ENCODE measurements at places on chromosomes 1 and 21.

DNA sequence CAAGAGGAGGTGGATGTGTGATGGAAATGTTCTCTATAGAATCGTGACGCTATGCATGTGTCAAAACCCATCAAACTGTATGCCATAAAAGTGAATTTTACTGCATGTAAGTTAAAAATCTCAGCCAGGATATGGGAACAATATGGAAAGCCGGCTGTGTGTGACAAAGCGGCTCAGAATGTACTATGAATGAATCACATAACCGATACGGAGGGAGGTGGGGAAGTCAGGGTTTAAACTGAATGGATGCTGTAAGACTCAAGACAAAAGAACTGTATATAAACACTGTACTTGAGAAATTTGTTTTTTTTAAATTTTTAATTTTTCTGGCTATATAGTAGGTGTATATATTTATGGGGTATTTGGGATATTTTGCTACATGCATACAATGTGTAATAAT is 111.6 kb upstream of the PDE4B start:
- no peak for DNase-seq

- DNase-seq, result no peak
Measured at GRCh38 chr1:41361495-41362356, 492 bp downstream of the FOXO6 start.

DNA sequence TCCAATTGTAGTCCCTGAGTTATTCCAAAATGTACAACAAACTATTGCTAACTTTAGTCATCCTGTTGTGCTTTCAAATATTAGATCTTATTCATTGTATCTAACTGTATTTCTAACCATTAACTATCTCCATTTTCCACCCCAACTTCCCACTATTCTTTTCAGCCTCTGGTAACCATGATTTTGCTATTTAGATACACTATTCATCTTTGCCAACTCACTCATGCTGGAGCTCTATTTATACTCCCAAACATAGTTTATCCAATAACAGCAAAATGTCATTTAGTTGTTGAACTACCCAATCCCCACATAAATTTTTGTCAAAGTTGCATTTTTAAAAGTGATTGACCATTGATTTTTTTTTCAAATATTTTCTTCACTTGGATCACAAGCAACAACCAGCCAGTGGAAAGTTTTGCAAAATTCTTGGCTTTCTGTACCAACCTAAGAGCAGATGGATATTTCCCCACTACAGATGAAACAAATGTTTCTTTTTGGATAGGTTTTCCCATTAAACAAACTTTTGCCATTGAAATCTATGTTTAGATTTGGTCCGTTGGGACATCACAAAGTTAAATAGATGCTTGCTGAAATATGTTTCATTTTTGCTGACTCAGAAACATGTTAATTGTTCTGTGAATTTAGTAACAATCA is 866.0 kb downstream of the LTN1 start:
- DNase-seq, result no peak

- no peak for DNase-seq
Measured at GRCh38 chr1:25713961-25714360, 86.0 kb upstream of the SELENON start.

GRCh38 chr1:204989266-204990058 is 53.5 kb upstream of the CNTN2 start:
- peak; percentile 34 for DNase-seq

DNA sequence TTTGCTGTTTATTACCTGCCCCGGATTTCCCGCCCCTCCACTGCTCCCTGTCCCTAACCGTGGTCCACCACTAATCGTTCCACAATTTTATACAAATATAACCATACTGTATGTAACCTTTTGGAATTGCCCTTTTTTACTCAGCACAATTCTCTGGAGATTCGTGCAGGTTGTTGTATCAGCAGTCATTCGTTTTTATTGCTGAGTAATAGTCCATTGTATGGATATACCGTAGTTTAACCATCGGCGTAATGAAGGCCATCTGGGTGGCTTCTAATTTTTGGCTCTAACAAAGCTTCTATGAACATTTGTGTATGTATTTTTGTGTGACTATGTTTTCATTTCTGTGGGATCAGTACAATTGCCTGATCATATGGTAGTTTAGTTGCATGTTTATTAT is 50.0 kb downstream of the UCK2 start:
- DNase-seq, result no peak

- DNase-seq, result no peak
Measured at GRCh38 chr1:20442920-20443625, 42.9 kb downstream of the CAMK2N1 start.

DNA sequence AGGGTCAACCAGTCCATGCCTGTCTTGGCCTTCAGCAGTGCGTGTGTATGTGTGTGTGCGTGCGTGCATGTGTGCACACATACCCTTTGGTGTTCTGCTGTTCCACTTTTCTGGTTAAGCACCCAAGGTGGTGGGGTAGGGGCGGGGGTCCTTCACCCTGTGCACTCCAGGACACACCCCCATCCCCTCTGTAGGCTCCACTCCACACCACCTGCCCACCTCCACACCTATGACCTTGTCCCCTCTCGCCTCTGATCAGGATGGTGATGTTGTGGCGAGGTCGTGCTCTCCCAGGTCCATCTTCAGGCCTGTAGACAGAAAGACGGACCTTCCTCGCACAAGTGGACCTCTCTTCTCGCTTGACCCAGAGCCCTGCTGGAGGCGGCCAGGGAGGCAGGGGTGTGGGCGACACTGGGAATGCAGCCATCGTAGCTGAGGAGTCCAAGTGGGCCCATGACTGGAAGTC is 44.6 kb downstream of the WDR4 start:
- no peak for DNase-seq

DNA sequence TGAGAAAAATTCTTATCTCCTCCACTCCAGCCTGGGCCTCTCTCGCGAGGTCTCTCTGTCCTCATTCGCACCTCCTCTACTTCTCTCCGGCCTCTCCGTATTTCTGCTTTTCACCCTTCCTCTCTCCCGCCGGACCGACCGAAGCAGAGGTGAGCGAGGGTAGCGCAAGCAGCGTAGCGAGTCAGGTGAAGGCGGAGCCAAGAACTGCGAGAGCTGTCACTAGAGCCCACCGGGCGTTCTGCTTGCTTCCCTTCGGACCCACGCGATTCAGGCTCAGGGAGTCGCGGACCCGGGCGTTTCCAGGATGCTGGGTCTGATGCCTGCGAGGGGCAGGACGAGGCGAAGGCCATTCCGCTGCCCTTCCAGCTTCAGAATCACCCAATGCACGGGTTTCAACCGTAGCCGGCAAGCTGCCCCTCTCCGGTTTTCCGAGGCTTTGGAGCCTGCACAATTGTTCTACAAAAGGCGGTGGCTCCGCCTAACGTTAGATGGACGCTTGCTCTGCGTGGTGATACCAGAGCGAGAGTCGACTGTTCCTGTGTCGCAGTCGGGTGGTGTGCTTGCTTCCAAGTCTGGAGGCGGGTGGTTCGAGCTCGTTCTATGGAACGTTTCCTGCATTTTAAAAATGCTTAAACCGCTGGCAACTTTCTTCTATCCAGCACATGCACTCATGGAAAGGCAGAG is 310.2 kb downstream of the FAM72C start:
- no peak for DNase-seq

- no peak for DNase-seq
Measured at GRCh38 chr1:224579526-224579925, 36.6 kb upstream of the CNIH3 start.

- no peak for DNase-seq
Measured at GRCh38 chr1:241356187-241356518, 852 bp downstream of the RGS7 start.

DNA sequence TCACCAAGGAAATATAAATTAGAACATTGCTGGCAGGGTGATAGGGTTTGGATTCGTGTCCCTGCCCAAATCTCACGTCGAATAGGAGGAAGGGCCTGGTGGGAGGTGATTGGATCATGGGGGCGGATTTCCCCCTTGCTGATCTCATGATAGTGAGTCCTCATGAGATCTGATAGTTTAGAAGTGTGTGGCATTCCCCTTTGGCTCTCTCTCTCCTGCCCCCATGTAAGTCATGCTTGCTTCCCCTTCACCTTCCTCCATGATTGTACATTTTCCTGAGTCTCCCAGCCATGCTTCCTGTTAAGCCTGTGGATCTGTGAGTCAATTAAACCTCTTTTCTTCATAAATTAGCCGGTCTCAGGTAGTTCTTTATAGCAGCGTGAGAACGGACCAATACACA is 60.6 kb downstream of the VPS26C start:
- DNase-seq, result no peak

GRCh38 chr1:30680429-30680828 is 43.0 kb downstream of the MATN1 start:
- no peak for DNase-seq

GRCh38 chr1:207030522-207031009 is 2.0 kb downstream of the C1orf116 start:
- DNase-seq, result no peak

DNA sequence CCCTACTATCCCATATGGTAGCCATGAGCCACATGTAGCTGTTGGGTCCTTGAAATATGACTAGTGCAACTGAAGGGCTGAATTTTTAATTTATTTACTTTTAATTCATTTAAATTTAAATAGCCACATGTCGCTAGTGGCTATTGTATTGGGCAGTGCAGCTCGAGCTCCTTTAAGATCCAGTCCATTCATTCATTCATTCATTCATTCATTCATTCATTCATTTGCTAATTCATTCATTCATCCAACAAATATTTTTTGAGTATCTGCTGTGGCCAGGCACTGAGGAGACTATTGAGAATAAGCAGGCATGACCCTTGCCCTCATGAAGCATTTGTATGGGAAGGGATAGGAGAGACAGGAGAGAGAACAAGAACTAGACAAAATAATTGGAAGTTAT is 29.5 kb upstream of the ACOT11 start:
- DNase-seq, result no peak

- DNase-seq, result no peak
Measured at GRCh38 chr1:100780814-100781213, 61.3 kb downstream of the VCAM1 start.

DNA sequence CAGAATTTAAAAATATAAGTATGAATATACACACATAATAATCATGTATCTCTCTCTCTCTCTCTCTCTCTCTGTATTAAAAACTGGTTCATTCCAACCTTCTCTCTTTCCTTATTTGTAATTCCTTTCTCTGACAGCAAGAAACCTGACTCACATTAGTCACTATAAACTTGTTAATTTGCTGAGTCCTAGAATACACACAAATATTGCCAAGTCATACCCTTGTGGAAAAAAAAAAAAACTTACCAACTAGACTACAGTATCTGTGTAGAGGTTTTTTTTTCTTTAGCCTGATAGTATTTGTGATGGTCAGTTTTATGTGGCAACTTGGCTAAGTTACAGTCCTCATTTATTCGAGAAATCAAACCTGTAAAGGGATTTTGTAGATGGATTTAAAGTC is 26.3 kb upstream of the NHLH2 start:
- no peak for DNase-seq

GRCh38 chr1:66270119-66270812 is 263.7 kb upstream of the SGIP1 start:
- no peak for DNase-seq

- peak; percentile 71 for DNase-seq
Measured at GRCh38 chr1:205287767-205288559, 33.6 kb downstream of the NUAK2 start.

- DNase-seq, result no peak
Measured at GRCh38 chr1:16727190-16728111, 12.9 kb upstream of the RNU1-4 start.

GRCh38 chr1:165871311-165872067 is 44.1 kb downstream of the UCK2 start:
- DNase-seq, result no peak

- DNase-seq, result no peak
Measured at GRCh38 chr21:42108554-42109340, 37.6 kb downstream of the UMODL1 start.

DNA sequence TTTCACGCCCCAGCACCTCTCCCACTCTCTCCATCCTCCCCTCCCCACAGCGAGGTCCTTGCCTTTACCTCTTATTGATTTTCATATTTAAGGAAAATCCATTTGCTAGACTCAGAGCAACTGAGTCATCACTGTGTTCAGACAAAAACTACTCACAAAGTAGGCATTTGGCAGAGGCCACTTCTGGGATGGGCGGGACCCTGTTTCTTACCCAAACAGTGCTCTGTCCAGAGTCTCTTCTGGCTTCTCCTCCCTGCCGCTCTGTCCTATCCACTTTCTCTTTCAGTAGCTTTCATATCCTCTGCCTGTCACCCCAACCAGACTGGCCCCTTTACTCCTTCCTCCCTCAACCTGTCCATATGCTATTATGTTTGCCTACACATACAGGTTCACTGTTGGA is 2.4 kb upstream of the NAV1 start:
- DNase-seq, result no peak

- DNase-seq, result no peak
Measured at GRCh38 chr1:116224111-116224510, 112.9 kb downstream of the MAB21L3 start.

- no peak for DNase-seq
Measured at GRCh38 chr1:33353531-33353930, 32.6 kb upstream of the A3GALT2 start.

DNA sequence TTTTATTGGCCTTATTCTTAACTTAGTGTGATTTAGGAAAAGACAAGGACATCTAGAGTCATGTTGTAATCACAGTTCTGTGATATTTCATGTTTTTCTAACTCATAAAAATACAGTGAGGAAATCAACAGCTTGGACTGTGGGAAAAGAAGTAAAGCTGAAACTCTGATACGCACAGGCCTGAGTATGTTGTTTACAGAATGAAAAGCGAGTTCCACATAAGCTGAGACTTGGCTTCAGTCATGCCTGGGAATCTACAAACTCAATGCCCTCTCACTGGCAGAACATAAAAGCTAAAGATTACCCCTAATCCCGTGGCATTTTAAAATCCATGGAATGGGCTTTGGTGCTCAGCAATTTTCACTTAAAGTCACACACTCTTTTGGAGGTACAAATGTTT is 23.6 kb upstream of the ATP5PO start:
- DNase-seq, result no peak

DNA sequence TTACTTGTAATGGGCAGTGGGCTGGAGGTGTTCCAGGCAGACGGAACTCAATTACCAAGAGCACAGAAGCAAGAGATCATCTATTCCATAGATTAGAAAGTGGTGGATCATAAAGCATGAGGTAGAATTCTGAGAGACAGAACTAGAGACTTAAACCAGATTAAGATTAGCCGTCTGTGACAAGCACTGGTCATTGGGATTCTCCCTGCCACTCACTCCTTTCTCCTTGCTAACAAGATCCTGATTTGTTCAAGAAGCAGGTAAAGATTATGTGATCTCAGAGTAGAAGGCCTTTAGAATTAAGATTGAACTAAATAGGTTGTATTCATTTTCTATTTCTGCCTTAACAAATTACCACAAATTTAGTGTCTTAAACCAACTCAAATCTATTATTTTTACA is 1.5 kb upstream of the HSPA13 start:
- DNase-seq, result no peak

- DNase-seq, result no peak
Measured at GRCh38 chr1:192538407-192539296, 36.9 kb upstream of the RGS1 start.

- no peak for DNase-seq
Measured at GRCh38 chr1:40155910-40156309, 5.3 kb upstream of the RLF start.

GRCh38 chr21:31180256-31181081 is 142.2 kb upstream of the KRTAP19-8 start:
- no peak for DNase-seq

Measured in activated B cell treated with CpG ODN at 0.5 μM for 24 hours (primary cell).